ENCODE measurements at places on chromosomes 12 and 14.

GRCh38 chr12:130766470-130766869, 50.4 kb upstream of the RIMBP2 start:
- no peak for DNase-seq

GRCh38 chr14:35416108-35416750, 11.7 kb upstream of the NFKBIA start:
- no peak for DNase-seq

DNA sequence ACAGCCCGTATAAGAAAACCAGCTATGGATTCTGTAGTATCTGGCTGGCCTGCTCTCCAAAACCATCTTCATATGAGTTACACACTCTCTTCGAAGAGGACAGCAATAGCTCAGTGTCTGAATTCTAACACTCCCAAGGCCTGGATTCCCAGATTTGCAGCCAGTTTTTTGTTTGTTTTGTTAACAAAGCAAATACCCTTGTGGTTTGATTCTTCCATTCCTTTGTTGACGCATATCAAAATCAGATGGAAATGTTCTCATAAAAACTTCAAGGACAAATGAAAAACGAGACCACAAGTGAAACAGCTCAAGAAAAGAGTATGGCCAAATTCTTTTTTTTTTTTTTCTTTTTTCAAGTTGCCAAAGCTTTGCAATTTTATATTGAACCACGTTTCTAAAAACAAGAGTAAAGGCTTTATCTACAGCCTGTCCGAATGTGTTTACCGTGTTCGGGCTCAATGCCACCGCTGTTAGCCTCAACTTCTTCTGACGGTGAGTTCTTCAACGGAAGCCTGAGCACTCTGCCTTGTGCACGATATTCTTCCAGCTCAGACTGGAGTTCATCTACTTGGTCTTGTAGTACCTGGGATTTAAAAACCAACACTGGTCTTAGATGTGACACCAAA, 67.5 kb downstream of the NIN start:
- DNase-seq = no peak

GRCh38 chr12:132954471-132955048, 1.5 kb downstream of the ZNF605 start:
- DNase-seq = no peak

- DNase-seq = peak; percentile 26
Observed at GRCh38 chr14:21846227-21846885, 172.7 kb upstream of the OR4E1 start.

DNA sequence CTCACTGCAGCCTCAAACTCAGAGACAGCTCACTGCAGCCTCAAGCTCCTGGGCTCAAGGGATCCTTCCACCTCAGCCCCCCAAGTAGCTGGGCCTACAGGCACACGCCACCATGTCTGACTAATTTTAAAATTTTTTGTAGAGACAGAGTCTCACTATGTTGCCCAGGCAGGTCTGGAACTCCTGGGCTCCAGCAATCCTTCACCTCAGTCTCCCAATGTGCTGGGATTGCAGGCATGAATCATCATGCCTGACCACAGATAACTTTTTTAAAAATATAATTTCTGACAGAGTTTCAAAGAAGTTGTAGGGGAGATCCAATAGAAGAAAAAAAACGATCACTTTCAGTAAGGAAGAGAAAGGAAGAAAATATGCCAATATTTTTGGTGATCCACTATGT, 189.7 kb upstream of the CDKN3 start:
- DNase-seq = no peak

DNA sequence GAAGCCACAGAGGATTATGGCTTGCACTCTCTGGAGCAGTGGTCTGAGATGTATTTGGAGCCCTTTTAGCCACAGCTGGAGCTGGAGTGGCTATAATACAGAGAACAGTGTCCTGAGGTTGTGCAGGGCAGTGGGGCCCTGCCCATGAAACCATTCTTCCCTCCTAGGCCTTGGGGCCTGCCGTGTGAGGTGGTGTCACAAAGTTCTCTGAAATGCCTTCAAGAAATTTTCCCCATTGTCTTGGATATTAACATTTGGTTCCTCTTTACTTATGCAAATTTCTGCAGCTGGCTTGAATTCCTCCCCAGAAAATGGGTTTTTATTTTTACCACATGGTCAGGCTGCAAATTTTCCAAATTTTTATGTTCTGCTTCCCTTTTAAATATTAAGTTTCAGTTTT, 79.3 kb downstream of the UNC79 start:
- no peak for DNase-seq

DNA sequence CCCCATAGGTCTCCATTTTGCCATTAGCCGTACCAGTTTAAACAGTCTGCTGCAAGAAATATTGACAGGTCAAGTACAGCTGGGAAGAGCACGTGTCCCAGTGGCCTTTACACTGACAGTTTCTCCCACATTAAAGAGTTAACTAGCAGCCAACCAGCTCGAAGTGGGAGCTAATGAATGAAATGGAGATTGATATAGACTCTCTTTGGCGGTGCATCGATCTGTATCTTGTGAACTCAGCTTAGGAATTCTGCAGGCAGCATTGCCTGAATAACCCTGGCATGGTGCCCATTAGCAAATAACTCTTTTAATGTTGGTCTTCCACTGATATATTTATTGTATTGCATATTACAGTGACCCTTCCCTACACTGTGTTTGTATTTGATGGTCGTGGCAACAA, 319.4 kb downstream of the EGLN3 start:
- DNase-seq = no peak

DNA sequence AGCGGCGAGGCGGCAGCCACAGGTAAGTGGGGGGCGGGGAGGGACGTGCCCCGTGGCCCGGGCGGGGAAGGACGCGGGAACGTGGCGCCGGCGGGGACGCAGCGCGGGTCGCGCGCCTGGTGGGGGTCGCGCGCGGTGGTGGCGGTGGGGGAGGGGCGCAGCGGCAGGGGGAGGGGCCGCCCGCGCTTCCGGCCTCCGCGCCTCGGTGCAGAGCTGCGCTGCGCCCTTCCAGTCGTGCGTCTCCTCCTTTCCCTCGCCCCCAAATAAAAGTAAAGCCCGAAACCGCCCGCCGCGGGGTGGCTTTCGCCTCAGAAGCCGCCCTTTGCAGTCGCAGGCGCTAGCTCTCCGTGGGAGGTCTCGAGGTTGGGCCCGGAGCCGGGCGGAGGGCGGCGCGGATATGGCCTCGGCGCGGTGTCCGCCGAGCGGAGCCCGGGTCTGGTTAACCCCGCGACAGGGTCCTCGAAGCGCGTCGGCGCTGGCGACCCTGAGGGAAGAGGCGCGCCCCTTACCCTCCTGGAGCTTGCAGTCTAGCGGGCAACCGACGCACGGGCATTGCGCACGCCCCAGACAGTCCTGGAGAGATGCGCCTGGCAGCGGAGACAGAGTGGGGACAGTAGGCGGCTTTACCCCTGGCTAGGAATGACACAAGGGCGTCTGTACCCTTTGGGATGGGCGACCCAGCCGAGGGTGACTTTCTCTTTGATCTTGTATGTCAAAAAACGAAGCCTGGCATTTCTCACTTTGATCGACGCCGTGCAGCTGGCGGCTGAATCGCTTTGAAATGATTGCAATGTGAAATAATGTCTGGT, 589 bp downstream of the ATF1 start:
- DNase-seq = peak; percentile 65

DNA sequence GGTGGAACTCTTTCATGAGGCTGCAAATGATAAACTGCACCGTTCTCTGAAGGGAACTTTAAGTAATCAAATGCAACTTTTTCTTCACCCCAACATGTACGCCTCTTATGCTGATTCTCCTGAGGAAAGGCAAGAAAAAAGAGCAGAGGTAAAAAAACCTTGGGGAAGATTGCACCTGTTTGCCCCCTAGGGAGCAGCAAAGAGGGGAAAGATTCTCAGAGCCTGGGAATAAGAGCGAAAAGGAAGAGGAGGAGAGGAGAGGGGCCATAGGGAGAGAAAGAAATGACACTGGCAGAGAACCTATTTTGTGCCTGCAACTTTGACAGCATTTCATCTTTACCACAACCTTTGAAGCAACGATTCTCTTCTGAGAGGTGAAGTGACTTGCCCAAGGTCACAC, 254.6 kb downstream of the KSR2 start:
- DNase-seq = no peak

DNA sequence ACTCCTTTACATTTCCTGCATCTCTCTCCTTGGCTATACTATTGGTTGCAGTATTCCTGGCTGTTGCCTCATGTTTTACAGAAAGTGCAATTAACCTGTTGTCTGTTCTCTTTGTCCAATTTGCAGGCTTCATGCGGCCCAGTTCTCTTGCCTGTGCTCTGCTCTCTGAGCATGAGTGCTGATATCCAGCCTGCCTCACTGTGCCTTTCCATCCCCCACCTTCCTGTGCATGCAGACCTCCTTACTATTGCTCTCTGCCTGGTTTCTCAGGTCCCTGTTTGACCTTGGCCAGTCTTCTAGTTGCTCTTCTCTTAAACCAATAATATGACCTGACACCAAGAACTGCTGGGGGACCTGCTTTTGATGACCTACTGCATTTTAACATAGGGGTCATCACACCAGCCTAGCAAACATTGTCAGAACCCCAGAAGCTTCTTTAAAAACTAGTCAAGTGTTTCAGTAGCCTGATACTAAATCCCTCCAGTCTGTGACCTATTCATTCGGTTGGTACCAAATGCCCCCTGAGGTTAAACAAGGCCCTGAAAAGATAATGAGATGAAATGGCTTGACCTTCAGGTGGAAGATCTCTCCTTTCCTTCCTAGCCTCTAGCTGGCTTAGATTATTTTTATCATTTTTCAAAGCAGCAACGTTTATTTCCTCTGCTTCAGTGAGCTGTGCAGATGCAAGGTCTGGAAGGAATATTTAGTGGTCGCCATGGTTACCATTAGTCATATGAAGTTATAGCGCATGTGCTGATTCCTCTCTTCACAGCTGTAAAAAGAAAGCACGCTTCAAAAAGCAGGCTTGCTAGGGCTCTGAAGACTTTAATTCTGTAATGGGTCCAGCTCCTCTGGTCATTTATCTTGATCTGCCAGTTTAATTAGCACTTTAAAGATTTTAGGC, 216.5 kb downstream of the PHLDA1 start:
- DNase-seq = no peak

GRCh38 chr12:92259291-92259690, 113.6 kb upstream of the BTG1 start:
- DNase-seq = no peak

- DNase-seq = no peak
Observed at GRCh38 chr14:43247877-43248276, 1259.2 kb downstream of the FSCB start.

DNA sequence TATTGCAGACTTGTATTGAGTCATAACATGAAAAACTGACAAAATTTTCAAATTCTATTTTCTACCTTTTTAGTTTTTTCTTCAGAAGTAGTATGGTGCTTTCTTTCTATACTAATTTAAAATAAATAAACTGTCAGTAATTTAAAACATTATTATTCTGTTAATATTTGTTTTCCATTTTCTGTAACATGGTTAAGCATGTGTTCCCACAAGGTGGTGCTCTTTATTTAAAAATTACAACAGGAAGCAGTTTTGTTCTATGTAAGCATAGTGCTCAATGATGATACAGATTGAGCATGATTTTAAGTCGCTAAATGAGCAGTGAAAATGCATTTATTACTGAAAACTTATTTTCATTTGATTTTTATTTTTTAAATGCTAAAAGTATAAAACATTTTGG, 114.6 kb downstream of the PPFIA2 start:
- no peak for DNase-seq

GRCh38 chr12:132430838-132431774, 58.8 kb upstream of the FBRSL1 start:
- no peak for DNase-seq

- peak; percentile 72 for DNase-seq
Observed at GRCh38 chr14:97218691-97219430, 421.7 kb downstream of the VRK1 start.

DNA sequence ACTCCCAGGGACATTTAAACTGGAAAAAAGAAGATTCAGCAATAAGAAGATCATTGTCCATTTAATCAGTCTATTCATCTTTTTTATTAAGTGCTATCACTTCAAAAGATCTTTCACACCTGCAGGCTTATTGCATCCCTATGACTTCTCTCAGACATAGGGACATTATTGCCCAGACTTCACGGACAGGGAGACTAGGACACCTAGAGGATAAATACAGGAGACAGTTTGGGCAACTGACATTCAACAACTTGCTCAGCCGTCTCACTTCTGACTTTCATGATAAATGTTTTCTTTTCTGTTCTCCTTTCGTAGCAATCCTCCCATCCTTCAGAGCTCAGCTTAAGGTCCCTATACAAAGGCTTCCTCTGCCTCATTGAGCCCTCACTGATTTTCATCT, 84.3 kb downstream of the TMEM30B start:
- DNase-seq = no peak

DNA sequence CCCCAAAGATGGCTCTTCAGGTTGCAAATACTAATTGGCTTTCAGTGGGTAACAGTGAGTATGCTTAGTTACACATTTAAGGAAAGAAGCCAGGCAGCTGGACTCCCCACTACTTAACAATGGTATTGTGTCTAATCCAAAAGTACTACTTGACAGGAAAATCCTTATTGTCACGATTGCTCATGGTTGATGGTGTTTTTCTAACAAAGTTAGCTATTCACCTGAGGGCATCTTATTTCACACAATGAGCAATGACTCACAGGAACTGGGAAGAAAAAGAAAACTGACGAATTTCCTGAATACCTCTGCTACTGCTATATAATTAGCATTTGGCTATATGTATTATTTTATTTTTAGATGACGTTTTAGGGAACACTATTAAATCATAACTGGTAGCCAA, 33.4 kb upstream of the ALG10 start:
- no peak for DNase-seq

- DNase-seq = no peak
Observed at GRCh38 chr14:32513571-32514009, 184.5 kb downstream of the AKAP6 start.

DNA sequence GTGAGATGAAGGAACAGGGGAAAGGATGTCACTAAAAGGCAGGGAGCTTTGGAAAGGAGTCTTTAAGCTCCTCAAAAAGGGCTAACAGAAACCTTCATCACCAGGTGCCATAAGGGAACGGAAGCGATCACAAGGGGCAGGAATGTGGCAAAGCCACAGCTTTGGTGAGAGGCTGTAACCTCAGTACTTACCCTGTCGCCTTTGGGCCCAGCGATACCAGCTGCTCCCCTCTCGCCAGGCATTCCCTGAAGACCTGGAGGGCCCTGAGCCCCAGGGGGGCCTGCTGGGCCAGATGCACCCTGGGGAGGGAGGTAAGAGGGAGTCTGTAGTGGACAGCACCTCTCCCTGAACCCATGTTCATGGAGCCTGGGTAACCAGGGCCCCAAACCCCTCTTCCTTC, 18.9 kb downstream of the TMEM106C start:
- DNase-seq = no peak

DNA sequence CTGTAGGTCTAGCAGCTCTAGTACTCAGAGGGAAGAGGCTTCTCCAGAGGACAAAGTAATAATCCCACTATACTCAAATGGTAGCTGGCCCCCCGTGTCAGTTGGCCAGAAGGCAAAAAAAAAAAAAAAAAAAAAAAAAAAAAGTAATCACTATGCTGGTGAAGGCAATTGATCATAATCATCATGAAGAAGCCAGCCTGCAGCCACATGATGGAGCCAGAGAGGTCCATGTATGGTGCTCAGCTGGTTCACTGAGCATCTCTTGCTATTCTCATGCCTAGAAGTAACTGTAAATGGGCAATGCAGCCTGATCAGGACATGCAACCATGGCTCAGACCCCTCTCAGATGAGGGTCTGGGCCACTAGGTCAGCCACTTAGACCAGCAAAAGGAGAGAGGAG, 378.8 kb downstream of the MED13L start:
- DNase-seq = no peak

GRCh38 chr14:34489324-34489723, 27.3 kb upstream of the SPTSSA start:
- DNase-seq = no peak

GRCh38 chr12:40017488-40017887, 88.4 kb downstream of the SLC2A13 start:
- no peak for DNase-seq

GRCh38 chr14:39433452-39433813, 1.2 kb upstream of the FBXO33 start:
- no peak for DNase-seq

All from ELF-1 (cell line).